ENCODE measurements at places on chromosomes 12 and 14.
A peak's percentile ranks its signal among the peaks of the same experiment; 100 is the strongest.

DNA sequence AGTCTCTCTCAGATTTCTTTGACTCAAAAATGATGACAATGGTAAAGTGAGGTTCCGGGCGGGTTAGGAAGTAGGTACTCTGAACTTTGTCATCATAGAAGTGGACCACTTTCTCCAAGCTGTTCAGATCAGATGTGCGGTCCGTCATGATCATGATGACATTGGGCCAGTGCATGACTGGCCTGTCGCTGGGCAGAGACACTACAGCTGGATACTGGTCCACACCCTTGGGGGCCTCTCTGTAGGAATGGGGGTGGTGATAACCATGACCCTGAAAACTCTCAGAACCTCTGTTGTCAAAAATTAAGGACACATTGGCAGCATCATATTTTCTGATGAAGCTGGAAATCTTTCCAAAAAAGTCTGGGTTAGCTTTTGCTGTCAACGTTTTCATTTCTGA is 28.2 kb downstream of the KICS2 start:
- DNase-seq, result no peak

DNA sequence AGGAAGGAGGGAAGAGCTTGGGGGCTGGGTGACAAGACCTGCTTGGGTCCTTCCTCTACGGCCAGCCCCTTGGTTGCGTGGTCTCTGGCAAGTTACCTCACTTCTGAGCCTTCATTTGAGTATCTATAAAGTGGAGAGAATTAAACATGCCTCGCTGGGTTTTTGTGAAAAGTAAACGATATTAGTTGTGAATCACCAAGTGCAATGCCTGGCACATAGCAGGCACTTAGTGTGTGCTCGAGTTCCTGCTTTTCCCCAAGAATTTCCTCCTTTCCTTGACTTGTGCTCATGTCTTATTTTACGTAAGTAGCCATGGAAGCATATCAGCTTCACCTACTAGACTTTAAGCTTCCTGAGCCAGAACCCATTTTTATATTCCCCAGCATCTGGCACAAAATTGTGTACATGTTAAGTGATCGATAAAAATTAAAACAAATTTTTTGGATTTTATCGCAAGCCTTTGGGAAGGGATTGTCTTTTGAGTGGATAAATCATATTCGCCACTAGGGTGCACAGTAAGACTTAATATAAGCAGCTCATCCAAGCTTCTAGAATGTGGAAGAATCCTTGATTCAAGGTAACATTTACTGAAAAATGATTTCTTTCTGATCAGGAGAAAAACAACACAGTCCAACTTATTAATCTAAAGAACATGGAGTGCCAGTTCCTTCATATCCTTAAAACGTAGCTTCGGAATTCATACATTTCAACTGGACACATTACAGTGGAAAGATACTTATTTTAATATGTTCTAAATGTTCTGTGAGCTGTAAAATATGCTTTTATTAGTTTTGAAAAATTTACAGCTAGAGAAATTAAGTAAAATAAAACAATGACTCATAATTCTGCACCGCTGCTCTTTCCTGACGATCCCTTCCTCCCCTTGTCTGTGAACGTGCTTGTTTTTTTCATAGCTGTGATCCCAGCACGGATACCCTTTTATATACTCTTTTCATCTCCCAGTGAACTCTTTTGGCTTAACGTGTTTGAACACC is 62.0 kb downstream of the SLC25A47 start:
- peak; percentile 65 for DNase-seq

DNA sequence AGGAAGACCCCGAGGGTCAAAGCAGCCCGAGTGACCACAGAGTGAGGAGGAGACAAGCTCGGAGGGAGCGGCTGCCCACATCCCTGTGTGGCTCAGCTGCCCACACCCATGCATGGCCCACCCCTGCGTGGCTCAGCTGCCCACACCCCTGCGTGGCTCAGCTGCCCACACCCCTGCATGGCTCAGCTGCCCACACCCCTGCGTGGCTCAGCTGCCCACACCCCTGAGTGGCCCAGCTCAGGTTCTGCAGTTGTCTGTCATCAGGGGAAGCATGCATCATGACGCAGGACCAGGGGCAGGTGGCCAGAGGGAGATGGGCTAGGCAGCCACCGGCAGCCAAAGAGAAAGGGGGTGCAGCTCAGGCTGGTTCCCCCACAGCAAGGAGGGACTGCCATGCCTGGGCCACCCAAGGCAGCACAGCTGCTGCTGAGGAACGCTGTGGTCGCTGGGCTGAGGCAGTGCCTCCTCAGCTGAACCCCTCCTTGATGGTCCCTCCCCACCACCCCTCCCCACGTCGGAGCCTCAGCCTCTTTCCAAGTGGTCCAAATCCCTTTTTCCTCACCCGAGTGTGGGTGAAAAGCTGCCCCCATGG is 33.3 kb upstream of the NUDT14 start:
- DNase-seq, result no peak

DNA sequence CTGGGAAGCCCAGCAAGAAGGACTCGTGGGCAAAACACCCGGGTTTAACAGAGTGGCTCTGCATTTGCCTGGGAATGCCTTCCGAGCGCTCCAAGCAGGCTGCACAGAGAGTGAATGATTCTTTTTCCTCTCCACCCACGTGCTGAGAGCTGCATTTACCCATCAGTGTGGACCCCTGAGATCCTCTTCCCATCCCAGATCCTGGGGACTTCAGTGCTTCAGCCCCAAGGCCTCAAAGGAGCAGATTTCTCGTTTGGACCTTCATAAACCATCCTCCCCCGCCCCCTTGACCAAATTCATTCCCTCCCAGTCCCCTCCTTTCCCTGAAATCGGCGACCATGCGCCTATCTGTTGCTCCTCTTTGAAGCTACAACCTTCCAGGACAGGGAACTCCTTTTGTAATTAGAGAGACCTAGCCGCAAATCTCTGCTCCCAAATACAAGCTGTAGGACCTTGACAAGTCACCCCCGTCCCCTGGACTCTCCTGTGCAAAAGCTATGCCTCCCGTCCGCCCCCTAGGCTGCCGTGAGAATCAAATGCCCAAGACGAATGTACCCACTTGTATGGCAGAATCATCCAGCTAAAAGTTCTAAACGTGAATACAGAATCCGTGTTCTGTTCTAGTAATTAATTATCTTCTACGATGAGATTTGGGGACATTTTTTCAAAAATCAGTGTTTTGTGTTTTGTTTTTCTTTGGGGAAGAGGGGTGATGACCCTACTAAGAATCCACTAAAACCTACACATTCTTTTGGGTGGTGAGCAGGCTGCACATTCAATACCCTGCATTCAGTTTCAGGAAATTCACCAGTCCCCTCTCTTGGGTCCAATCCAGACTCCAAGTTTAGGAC is 8.8 kb downstream of the TBX5 start:
- DNase-seq, result no peak

DNA sequence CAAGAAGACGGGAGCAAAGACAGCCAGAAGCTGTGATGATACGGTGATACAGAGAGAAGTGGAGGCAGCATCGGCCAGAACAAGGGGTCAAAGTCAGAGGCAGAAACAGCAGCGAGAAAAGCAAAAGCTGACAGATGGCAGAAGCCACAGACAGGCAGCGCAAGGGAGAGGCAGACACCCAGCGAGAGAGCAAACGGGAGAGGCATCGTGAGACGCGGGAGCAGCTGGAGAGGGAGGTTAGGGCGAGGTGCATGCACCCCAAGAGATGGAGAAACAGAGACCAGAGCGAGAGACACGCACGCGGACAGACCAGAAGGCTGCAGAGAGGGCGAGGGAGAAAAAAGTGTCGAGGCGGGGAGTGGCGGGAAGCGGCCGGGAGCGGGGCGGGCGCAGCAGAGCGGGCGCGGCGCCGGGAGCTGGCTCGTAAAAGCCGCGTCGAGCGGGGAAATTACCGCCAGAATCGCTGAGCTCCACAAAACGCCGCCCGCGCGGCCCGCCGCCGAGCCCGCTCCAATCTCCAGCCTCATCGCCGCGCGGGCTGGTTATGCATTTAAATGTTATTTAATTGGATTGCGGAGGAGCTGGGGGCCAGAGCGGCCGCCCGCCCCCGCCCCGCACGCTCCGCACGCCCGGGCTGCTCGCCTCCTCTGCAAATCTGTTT is 15.6 kb downstream of the SMUG1 start:
- DNase-seq, result peak; percentile 33

GRCh38 chr12:128606970-128607369 is 216.8 kb downstream of the SLC15A4 start:
- no peak for DNase-seq

GRCh38 chr12:97764700-97765099 is 302.1 kb downstream of the RMST start:
- DNase-seq, result no peak

GRCh38 chr12:53053218-53054111 is 3.6 kb downstream of the TNS2 start:
- DNase-seq, result no peak

DNA sequence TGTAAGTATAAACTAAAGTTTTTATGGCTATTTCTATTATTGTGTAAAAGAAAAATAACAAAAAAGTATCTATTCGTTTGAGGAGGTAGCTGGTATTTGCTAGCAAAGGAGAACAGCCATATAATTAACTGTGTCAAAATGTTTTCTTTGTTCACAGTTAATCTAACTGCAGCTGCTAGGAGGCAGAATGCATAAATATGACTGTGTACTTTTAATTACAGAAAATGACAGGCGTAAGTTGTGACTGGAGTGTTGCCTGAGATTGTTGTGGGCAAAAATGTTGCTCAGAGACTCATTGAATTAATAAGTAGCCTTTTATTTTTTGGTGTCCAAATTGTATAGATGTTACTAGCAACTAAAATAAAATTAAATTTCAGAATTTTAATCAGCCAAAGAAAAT is 33.5 kb downstream of the PTPRO start:
- no peak for DNase-seq

GRCh38 chr14:62181591-62181990 is 419.4 kb downstream of the SNAPC1 start:
- DNase-seq, result peak; percentile 11

DNA sequence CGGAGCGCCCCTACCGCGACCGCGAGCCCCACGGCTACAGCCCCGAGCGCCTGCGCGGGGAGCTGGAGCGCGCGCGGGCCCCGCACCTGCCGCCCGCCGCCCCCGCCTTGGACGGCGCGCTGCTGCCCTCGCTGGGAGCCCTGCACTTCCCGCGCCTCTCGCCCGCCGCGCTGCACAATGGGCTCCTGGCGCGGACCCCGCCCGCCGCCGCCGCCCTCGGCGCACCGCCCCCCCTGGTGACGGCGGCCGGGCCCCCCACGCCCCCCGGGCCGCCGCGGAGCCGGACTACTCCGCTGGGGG is 27.0 kb downstream of the LRCOL1 start:
- no peak for DNase-seq

- peak; percentile 28 for DNase-seq
Observed at GRCh38 chr14:53493320-53493719, 340.2 kb upstream of the DDHD1 start.

DNA sequence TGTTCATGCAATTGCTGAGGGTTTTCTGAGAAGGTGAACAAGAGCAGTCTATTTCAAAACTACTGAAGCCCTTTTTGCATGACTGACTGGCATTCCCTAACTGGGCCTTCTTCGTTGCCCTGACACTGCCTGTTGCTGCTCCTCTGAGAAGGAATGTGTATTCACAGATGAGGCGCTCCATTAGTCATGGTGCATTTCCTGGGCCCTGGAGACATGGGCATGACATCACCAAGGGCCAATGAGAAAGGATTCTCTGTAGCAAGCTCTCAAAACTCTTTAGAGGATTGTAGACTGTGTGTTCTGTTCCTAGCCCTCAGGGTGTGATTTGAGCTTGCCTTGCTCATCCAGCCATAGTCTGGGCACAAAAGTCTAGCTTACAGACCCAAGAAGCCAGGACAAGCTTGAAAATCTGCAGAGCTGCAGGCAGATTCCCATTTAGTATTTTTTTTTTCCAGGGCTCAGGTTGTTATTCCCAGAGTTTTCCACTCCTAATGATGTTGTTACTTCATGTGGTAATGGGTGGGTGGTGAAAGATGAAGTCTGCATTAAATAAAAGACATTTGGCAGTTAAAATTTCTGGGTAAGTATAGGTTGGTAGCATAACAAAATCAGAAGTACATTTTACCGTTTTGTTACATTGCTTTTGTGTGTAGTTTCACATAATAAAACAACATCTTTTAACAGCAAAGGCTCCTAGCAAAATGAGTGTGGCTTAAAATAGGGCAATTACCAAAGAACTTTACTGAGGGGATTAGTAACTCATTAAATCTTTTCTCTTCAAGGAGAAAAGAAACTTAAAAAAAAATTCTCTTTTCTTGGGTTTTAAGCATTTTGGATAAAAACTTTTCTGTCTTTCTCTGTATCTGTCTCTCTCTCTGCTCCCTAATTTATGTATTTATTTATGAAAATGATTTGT is 318.4 kb downstream of the RAD51B start:
- peak; percentile 100 for DNase-seq

DNA sequence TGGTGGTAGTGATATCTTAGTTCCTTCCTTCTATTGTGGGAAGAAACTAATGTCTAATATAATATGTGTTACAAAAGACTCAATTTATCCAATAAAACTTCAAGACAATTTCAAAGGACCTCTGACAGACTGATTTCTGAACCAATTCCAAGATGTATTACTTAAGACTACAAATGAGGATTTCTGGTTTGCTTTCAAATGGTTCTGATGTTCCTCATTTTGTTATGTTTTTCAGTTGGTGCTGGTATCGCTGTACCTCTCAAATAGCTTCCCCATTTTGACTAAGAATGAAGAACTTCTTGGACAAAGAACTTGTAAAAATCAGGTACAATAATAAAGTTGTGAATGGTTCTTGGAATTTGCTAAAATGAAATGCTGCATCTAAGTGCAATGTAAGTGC is 19.4 kb upstream of the MBIP start:
- DNase-seq, result no peak

- DNase-seq, result no peak
Observed at GRCh38 chr12:8031872-8032241, 659 bp upstream of the FOXJ2 start.

DNA sequence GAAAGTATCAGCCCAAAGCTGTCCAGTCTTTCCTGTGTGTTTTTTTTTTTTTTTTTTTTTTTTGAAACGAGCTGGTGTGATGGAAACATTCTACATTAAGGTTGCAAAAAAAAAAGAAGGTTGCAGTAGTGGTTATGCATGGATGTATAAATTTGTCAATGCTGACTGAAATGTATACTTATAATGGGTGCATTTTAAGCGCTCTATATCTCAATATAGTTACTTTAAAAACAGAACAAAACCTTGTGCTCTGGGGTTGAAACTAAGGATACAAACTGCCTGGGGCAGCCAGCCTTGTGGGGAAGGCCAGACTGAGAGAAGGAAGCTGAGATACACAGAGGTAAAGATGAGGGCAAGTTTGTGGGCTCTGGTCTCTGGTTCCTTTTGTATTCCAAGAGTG is 87.3 kb upstream of the RMST start:
- no peak for DNase-seq

DNA sequence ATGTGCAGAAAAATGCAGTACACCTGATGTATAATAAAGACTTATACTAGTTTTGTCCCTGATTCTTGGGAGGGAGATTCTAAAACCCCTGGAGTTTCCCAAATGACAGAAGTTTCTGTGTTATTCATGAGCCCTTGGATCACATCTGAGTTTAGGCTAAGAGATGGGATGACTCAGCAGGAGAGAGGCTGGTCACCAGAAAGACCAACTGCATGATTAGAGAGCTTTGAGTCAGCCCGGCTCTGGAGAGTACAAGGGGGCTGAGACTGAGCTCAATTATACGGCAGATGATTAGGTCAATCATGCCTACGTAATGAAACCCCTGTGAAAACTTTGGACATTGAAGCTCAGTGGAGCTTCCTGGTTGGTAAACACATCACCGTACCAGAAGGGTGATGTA is 174.2 kb downstream of the SSPN start:
- peak; percentile 88 for DNase-seq
